ENCODE measurements at places on chromosomes 4 and X.

DNA sequence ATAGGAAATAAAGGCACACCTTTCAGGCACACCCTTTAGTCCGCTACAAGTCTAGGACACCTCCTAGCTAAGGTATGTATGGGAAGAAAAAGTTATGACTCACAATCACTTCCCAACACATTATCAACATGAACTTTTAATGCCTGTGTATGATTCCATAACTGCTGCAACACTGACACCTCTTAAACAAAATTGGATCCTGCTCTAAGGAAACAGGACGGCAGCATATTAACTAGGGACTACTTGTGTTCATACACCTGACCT lies 2.4 kb upstream of the PPP3CA start:
- DNase-seq: no peak

GRCh38 chr4:72896515-72896914 lies 173.0 kb downstream of the COX18 start:
- DNase-seq: no peak

- peak; percentile 52 for DNase-seq
Observed at GRCh38 chrX:40877887-40878286, 142.5 kb upstream of the MED14 start.

GRCh38 chr4:172088556-172088955 lies 275.4 kb downstream of the GALNTL6 start:
- no peak for DNase-seq

- DNase-seq: no peak
Observed at GRCh38 chr4:80454040-80454439, 118.5 kb downstream of the CFAP299 start.

DNA sequence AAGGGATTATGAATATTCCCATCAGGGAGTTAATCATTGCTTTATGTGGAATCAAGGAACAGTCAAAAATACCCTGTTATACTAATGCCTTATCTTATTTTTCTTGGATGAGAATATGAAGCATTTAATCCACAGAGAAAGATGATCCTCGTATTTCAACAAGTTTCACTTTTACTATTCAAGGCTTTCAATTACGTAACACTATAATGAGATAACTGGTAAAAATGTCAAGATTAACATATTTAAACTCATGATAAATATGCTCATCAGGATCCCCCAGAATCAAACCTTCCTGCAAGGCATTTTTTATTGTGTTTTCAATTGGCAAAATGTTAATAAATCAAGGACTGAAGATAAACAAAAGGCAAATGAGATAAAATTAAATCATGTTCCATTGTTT lies 5.1 kb downstream of the ZXDA start:
- no peak for DNase-seq

- no peak for DNase-seq
Observed at GRCh38 chr4:76753814-76754213, 144.1 kb downstream of the SOWAHB start.

DNA sequence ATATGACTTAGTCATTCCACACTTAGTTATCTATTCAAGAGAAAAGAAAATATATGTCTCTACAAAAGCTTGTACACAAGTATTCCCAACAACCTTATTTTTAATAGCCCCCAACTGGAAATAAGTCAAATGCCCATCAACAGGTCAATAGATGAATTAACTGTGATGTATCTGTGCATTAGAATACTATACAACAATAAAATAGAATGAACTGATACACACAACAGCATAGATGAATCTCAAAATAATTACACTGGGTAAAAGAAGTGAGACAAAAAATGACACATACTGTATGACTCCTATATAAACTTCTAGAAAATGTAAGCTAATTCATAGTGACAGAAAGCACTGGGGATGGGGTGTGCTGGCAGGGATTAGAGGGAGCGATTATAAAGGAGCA lies 354.1 kb upstream of the DIPK2B start:
- DNase-seq: no peak

DNA sequence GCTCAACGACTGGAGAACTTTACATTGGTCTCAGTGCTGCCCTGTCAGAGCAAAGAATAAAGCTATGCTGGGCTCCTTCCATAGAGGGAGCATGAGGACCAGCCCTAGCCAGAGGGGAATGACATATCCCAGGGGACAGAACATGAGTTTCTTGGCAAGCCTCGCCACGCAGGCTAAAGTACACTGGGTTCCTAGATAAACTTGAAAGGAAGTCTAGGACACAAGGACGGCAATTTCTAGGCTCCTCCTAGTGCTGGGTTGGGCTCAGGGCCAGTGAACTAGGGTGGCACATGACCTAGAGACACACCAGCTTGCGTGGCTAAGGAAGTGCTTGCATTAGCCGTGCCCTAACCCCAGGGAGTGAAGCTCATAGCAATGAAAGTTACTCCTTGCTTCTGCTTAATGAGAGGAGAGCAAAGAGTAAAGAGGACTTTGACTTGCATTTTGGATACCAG lies 141.0 kb downstream of the MAB21L2 start:
- no peak for DNase-seq

GRCh38 chrX:8629871-8630270 lies 102.1 kb downstream of the ANOS1 start:
- no peak for DNase-seq

DNA sequence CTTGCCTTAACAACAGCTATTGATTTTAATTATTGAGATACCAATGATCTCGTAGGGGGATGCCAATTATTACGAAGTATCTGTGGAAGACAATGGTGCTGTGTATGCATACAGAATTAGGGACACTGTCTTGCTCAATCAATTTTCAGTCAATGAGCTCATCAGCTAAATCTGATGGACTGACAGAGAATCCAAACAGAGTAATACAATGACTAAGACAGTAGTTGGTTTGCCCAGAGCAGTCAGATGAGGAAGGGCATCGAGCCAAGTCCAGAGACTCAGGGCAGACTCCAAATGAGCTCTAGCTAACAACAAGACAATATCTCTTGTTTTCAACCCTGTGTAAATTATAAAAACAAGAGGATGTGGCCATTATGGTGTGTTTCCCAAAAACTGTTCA lies 14.7 kb upstream of the GSX2 start:
- no peak for DNase-seq

DNA sequence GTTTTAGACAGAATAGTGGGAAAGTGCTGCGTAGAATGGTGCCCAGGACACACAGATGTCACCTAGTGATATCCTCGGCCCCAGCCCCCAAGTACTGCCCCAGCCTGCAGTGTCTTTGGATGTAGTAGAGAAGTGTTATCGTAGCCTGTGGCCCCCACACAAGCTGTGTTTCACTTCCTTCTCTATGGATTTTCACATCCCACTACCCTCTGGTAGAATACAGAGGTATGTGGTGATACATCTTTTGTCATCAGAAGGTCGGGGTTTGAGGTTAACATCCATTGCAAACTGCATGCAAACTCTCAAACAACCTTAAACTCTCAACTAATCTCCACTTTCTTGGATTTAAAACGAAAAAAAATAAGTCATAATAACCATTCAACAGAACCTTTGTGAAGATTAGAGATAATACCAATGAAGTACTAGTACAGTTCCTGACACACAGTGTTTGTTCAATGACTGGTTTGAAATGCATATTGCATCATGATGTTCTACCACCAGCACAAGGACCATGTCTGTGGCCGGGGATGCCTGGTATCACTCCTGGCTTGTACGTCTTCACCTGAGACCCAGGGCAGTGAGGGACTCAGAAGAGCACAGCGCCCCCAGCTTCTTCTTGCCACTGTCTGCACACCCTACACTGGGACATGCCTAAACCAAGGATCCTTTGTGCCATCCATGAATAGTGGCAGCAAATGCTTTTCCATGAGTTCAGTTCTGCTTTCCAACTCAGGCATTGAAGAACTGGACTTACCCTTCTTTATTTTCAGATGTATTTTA lies 267.3 kb downstream of the DCTD start:
- no peak for DNase-seq

- DNase-seq: no peak
Observed at GRCh38 chr4:107989162-107989536, 540 bp upstream of the HADH start.

- DNase-seq: no peak
Observed at GRCh38 chr4:100889401-100889800, 371.6 kb upstream of the EMCN start.

DNA sequence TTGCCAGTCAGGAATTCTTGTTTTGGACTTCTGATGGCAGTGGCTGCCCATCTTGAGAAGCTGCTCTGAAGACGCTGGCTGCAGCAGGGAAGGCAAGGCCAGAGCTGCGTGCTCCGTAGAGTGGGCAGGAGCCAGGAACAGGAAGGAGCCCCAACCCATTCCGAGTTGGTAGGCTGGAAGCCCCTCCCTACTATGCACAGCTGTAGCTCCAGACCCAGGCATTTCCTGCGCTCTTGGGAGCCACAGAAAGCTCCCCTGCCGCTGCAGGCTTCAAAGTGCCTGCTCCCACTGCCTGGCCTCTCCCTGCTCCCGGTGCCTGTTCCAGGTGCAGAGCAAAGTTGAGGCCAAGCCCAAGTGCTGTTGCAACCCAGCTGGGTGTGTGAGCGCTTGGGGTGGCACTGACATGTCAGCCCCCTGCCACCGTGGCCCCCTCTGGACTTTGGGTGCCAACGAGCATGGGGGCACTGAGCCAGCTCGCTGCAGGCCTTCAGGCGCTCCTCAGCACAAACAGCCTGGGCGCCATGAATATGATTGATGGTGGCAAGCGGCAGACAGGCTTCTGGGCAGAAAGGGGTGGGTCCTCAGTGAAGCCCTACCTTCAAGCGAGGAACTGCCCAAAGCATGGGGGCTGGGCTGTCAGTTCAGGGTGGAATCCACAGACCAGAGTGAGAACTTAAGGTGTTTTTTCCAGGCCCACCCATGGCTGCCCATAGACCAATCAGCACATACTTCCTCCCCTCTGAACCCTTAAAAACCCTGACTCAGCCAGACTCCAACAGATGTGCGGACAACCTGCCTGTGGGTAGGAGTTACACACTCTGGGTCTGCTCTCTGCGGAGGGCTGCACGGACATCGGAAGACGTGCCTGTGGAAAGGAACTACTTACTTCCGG lies 677.2 kb upstream of the INTU start:
- no peak for DNase-seq

- DNase-seq: no peak
Observed at GRCh38 chr4:36844448-36844847, 400.1 kb upstream of the NWD2 start.

DNA sequence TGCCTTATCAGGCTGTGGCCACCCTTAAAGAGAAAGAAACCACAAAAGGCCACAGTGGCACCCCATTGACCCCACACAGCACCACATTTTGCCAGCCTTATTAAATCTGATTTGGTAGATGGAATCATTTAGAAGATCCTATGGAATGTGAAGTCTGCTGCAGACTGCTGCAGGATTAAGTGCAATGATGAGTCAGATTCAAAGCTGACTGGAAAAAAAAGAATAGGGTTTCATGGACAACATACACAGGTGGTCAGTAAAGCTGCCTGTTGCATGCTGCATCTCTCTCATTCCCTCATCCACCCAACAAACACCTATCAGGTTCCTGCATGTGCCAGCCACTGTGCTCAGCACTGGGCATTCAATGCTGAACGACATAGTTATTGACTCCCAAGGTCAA lies 56.6 kb downstream of the CHST7 start:
- DNase-seq: no peak

- no peak for DNase-seq
Observed at GRCh38 chr4:1460967-1461868, 55.0 kb upstream of the NKX1-1 start.

- DNase-seq: no peak
Observed at GRCh38 chr4:1405636-1406393, 427 bp downstream of the NKX1-1 start.

- DNase-seq: peak; percentile 1
Observed at GRCh38 chr4:83599183-83599582, 63.3 kb downstream of the GPAT3 start.

DNA sequence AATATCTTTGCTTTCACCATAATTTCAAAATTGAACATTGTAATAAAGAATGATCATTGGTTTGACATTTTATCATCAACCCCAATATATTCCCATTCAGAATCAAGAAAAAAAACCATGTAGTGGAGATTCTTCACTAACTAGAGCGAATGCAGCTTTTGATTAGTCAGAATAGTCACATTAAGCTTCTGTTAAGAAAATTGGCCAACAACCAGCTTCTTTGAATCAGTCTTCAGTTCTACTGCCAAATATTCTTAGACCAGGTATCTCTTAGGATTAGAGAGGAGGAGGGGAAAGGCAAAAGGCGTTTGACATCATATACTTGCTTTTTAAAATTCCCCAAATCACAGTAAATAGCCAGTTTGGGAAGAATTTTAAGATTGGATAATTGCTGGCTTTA lies 22.2 kb upstream of the TBC1D8B start:
- no peak for DNase-seq

DNA sequence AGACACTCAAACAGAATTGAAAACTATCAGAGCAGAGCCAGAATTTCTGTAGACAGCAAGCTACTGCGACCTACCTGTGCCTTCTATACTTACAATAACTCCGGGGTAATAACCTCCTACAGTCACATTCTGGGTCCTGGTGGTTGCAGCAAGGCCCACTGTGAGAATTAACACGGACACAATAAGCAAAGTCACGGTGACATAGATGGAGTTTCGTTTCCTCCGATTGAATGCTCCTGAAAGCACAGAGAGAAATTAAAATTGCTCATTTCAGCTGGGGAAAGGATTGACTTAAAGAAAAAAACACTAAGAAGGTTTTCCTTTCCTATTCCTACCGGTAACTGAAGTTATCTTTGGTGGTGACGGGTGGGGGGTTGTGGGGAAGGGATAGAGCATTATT lies 7.0 kb downstream of the TMEM255A start:
- no peak for DNase-seq

- no peak for DNase-seq
Observed at GRCh38 chr4:41611881-41612871, 74.2 kb downstream of the LIMCH1 start.

DNA sequence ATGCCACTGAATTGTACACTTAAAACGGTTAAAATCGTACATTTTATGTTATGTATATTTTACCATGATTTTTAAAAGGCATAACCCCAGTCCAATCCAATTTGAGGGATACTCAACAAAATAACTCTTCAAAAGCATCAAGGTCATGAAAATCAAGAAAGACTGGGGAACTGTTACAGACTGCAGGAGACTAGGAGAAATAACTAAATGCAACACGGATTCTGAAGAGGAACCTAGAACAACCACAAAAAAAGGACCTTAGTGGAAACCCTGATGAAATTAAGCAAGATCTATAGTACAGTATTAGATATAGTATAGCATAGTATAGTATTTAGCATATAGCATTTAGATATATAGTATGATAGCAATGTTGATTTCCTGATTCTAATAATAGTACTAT lies 26.8 kb downstream of the SH3KBP1 start:
- no peak for DNase-seq

GRCh38 chrX:79409657-79410056 lies 42.5 kb upstream of the ITM2A start:
- DNase-seq: no peak

GRCh38 chr4:159446266-159446976 lies 343.5 kb downstream of the RAPGEF2 start:
- peak; percentile 39 for DNase-seq

GRCh38 chr4:99846891-99847290 lies 30.3 kb downstream of the DAPP1 start:
- no peak for DNase-seq

All from CD4-positive, alpha-beta T cell treated with Interleukin-17A for 1 hour (primary cell).